Fibroblast of the conjunctiva (primary cell): ENCODE measurements at places on chromosomes 5 and 9.
A peak's percentile ranks its signal among the peaks of the same experiment; 100 is the strongest.

- peak; percentile 80 for DNase-seq
These were observed 4.0 kb upstream of the CDK5RAP2 start for GRCh38 chr9:120583958-120584369.

- DNase-seq: peak; percentile 66
These were observed 153.3 kb downstream of the ESM1 start for GRCh38 chr5:54832045-54832444.

GRCh38 chr5:148635321-148636083 is 18.8 kb downstream of the HTR4 start:
- DNase-seq: no peak

DNA sequence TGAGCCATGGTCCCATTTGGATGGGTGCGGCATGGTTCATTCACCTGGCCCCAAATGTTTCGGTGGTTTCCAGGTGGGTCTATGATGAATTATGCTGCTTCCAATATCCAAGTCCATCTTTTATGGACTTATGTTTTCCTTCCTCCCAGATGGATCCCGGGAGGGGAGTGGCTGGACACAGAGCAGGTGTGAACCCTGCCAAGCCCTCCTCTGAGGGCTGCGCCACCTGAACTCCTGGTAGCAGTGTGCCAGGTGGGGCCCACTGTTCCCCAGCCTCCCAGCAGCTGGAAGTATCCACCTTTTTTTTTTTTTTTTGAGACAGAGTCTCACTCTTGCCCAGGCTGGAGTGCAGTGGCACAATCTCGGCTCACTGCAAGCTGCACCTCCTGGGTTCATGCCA is 42.9 kb downstream of the WNK2 start:
- DNase-seq: no peak

DNA sequence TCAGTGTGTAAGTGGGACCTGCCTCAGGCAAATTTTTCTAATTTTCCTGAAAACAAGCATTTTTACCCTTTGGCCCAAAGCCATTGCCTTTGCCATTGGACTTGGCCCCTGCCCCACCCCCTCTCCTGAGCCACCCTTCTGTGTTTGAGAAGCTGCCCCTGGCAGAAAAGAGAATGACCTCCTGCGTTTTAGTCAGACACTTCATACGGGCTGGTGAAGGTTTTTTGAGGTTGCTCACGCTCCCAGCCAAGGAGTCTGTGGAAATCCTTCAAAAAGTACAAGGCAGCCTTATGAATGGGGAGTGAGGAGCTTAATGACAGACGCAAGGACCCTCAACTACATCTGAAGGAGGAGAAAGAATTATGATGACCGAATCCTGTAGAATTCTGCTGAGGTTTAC is 308.9 kb downstream of the SLIT3 start:
- no peak for DNase-seq

GRCh38 chr9:79661886-79662536 is 90.2 kb downstream of the TLE4 start:
- no peak for DNase-seq

GRCh38 chr5:124790895-124791732 is 44.7 kb upstream of the ZNF608 start:
- DNase-seq: no peak

DNA sequence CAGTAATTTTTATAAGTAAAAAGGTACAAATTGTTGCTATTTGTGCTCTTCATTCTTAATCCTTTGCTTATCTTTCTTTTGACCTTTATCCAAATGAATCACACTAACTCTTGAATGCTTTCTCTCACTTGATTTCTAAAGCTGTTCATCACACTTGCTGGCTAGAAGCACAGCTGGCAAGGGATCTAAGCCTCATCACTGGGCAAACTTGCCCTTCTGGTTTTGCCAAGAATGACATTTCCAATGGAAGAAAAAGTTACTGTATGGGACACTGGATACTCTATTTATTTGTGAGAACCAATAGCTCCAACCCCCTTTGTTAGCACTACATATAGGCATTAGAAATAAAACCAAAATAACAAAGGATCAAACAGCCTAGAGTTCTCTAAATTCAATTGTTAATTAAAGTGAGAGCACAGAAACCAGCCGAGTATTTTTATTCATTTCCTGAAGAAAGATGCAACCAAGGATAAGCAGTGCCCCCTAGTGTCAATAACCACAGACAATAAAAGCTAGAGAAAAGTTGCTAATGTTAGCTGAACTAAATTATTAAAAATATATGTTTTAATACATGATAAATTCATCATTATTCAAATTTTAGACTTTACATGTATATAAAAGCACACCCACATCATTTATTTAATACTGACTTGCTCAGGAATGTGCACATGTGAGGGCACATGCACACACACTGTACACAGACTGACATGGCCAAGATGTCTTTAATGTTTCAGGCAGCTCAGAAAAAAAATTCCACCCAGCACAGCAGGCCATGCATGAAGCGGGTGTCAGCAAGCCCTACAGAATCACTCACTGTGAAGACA is 59.8 kb upstream of the POU5F2 start:
- peak; percentile 36 for DNase-seq

GRCh38 chr5:91266184-91266705 is 116.9 kb downstream of the ARRDC3 start:
- peak; percentile 14 for DNase-seq

- DNase-seq: peak; percentile 73
These were observed 61.8 kb downstream of the COX7C start for GRCh38 chr5:86679529-86679928.

DNA sequence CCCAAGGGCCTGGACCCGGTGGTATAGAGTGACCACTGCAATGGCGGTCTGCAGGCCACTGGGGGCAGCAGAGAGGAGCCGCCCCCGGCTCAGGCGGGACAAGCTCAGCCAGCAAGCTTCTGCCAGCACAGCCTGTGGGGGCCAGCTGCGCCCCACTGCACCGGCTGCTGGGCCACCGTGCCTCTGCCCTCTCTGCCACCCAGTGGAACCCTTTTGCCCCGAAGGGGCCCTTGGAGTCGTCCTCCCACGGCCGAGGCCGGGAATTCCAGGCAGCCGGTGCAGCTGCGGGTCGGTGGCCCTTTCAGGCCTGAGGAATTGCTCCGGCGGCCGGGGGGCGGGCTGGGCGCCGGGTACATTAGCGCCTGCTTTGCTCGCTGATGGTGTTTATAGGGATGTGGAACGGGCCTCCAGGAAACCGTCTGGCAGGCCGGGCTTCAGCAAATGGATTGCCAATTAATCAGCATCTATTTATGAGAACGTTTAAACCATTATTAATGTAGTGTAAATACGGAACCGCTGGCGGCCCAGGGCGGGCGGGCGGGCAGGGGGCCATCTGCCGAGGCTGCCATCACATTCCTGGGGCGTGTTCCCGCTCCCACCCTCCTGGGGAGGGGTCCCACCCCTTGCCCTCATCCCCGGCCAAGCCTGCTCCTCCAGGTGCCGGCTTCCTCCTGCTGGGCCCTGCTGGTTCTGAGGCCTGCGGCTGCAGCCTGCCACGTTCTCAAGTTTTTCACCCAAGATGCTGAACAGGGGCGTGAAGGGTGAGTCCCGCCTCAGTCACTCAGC is 127.4 kb downstream of the BARX1 start:
- DNase-seq: peak; percentile 9

DNA sequence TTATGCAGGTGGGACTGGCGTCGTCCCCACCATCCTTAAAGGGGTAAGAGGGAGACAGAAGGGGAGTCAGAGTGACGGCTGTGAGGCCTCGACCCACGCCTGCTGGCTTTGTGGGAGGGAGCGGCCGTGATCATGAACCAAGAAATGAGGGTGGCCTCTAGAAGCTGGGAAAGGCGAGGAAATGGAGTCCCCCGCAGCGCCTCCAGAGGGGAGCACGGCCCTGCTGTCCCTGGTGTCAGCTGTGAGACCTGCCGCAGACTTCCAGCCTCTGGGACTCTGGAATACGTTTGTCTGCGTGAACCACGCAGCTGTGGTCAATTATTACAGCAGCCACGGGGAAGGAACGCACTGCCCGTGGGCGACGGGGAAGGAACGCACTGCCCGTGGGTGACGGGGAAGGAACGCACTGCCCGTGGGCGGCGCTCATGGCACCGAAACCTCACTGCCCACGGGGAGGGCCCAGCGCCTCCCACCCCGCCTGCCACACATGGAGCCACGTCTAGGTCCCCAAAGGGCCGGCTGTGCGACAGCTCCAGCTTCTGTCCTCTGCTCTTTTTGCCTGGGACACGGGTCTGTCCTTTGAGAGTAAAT is 108.8 kb upstream of the RAPGEF1 start:
- DNase-seq: no peak
